Fibroblast of skin of left quadriceps (primary cell): ENCODE measurements at places on chromosomes 11 and 22.

- DNase-seq, result no peak
These were observed 54.7 kb downstream of the PHF21B start for GRCh38 chr22:44955102-44955501.

GRCh38 chr11:47132490-47132889 is 44.2 kb downstream of the ARFGAP2 start:
- no peak for DNase-seq

DNA sequence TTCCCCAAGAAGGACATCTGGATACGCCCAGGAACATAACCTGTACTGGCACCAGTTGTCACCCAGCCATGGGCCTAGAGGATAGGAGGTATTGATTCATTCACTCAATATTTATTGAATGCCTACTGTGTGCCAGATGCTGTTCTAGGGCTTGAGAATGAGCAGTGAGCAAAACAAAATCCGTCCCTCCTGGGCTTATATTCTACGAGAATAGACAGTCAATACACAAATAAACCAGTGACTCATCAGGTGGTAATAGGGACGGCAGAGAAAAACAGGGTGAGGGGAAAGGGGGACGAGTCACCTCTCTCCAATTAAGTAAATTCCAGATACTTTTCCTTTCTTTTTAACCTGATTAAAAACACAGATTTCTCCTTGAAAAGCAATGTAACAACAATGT is 103.5 kb downstream of the MICAL2 start:
- peak; percentile 52 for DNase-seq

DNA sequence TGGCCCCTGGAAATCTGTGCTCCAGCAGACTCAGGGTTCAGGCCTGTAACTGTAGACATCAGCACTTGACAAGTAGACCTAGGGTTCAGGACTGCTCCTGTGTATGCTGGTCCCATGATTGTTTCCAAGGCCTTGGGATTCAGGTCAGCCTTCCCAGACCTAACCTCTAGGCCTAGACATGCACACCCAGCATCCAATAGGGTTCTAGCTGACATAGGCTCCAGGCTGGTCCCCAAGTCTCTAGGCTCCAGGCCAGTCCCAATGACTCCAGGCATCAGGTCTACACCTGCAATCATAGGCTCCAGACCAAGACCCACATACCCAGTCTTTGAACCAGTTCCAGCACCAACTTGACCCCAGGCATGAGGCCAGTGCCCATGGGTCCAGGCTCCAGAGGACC is 166.2 kb upstream of the GRIA4 start:
- no peak for DNase-seq
